ENCODE measurements at places on chromosomes 3 and 15.

- DNase-seq, result no peak
These were observed 243.7 kb downstream of the TLE3 start for GRCh38 chr15:69854001-69854400.

- DNase-seq, result no peak
These were observed 11.6 kb upstream of the CLPX start for GRCh38 chr15:65196637-65197336.

- DNase-seq, result no peak
These were observed 68.1 kb downstream of the EOMES start for GRCh38 chr3:27653803-27654558.

- no peak for DNase-seq
These were observed 142.3 kb downstream of the CHST2 start for GRCh38 chr3:143261848-143262247.

DNA sequence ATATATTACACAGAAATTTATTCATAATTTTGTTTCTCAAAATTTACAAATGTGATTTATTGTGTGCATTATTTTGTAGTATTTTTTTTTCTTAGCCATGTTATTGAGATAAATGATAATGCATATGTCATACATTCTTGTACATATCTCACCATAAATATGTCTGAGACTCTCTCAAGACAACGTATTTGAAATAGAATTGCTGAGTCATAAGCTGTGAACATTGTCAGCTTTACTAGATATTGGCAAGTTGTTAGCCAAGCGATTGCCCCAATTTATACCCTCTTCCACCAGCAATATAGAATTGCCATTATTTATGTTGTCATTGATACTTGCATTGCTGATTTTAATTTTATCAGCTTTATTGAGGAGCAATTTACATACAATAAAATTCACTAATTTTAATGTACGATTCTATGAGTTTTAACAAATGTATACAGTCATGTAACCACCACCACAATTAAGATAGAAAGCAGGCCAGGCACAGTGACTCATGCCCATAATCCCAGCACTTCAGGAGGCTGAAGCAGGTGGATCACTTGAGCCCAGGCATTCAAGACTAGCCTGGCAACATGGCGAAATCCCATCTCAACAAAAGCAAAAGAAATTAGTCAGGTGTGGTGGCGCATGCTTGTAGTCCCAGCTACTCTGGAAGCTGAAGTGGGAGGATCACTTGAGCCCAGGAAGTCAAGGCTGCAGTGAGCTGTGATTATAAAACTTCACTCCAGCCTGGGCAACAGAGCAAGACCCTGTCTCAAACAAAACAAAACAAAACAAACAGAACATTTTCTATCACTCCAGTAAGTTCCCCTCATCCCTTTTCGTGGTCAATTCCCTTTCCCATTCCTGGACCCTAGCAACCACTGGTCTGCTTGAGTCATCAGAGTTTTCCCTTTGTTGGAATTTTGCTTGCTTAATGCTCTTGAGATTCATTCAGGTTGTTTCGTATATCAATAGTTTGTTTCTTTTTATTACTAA, 373.1 kb downstream of the MFSD1 start:
- DNase-seq, result no peak

- no peak for DNase-seq
These were observed 1057.2 kb downstream of the NAALADL2 start for GRCh38 chr3:175916191-175916934.

DNA sequence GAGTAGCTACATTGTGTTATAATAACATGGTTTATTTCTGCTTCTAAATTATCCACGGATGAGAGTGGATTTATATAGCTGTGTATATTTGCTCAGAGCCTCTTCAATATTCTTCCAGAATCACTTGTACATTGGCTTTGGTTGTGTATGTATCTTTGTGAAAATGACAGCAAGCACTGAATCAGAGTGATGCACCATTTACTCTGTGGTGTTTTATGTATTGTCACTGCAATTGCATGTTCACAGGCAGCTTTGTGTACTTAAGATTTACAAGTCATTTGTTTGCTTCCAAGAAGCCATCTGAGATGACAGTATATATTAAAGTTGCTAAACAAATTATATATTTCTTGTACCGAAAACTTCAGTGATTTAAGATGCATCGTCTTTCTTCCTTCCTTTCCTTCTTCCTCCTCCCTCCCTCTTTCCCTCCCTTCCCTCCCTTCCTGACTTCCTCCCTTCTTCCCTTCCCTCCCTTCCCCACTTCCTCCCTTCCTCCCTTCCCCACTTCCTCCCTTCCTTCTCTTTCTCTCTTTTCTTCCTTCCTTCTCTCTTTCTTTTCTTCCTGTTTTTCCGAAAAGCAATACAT, 362.3 kb upstream of the GOLIM4 start:
- no peak for DNase-seq

GRCh38 chr3:40780291-40780924, 255.6 kb downstream of the ZNF621 start:
- no peak for DNase-seq

DNA sequence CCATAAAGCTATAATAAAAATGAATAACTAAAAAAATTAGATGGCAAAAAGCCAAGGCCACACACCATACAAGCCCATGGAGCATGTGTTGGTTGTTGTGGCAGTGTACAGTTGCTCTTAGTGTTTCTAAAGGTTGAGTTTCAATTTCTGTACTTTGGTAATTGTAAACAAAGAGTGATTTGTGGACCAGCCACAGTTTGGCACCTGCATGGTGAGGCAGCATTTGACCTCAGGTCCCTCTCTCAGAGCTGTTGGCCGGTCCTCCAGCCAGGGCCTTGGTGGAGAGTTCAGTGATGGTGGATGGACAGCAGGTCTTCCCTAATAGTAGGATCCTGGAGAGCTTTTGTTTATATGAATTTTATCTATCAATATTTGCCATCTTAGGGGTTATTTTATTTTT, 5.6 kb downstream of the ACAD9 start:
- DNase-seq, result no peak

DNA sequence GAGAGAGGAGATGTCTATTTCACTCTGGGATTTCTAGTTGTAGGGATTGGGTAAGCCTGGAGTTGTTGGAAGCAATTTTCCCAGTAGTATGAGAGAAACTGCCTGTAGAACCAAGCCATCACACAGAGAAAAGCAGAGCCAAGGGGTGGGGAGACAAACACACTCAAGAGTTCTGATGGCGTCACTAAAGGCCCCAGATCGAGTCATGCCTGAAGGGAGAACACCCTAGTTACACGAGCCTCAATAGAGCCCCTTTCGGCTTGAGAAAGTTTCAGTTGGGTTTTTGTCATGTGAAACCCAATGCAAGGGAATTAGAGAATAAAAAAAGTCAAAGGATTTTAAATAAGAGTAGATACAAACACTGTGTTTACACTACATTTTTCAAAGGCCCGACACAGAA, 66.1 kb upstream of the PFN2 start:
- DNase-seq, result no peak
